ENCODE measurements at places on chromosomes 5 and 9.

GRCh38 chr9:125255781-125256391 is 5.7 kb upstream of the GAPVD1 start:
- DNase-seq, result no peak

DNA sequence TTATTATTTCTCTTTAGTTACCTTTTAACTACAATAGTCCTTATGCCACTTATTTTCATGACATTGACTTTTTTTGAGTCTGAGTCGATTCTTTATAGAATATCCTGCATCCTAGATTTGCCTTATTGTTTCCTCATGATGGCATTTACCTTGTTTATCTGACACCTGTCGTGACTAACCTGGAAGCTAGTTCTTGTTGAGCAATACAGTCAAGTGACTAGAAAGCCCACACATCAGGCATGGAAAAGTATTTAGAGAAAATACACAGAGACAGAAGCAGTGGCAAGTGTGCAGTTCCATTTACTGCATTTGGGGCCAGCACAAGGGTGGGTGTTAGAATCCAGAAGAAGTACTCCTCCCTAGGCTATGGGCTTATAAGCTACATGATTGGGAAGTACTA is 97.8 kb downstream of the ERMP1 start:
- no peak for DNase-seq

DNA sequence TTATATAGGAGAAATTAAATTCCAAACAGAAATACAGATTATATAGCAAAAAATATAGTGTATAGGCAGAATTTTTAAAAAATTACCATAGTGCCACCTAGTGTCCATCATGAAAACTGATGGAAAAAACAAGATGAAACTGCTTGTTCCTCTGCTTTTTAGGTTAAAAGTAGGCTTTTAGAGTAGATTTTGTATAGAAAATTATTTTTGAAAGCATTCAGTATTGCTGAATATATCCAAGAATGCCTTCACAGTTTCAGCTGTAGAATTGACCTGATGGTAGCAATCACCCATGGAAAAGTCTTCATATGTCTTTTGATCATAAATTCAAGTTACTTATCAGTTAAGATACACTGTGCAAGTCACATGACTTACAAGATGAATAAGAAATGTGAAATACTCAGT is 19.7 kb downstream of the RIOK2 start:
- DNase-seq, result peak; percentile 16

GRCh38 chr5:87101321-87101720 is 166.4 kb upstream of the RASA1 start:
- DNase-seq, result no peak

GRCh38 chr9:788777-789176 is 52.7 kb upstream of the DMRT1 start:
- DNase-seq, result no peak

DNA sequence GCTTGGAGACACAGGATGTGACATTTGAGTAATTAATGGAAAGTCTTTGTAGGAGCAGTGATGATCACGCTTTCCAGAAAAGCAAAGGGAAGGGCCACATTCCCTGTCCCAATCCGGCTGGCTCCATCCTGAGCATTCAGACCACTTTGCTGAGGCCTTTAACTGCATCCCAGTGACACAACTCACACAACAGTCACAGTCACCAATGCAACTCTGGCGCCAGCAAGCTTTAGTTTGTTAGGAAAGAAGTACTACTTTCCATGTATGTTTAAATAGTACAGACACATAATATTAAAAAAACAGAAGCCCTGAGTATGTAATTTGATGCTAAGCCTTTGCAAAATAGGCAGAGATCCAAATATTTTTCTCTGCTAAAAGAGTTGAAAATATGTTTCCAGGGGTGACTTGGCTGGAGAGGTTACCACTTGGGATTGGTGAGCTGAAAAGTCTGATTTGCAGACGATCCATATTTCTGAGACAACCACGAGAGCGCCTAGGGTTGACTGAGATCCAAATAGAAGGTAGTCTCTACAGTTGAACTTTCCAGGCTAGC is 31.7 kb upstream of the GAS1 start:
- DNase-seq, result no peak

DNA sequence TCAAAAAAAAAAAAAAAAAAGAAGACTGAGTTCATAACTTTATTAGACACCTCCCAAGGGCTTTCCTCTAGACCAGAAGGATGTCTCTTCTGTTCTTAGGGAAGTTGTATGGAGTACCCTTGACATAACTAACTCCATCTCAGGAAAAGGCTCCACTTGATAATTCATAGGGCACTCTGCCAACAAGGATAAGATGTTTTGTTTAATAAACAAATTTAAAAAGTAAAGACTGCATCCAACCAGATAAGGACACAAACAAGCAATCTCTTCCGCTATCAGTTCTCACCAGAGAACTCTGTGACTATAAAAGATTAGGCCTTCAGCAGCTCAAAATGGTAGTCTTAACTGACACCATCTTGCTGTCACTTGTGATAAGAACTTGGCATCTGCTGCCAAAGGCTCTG is 65.8 kb downstream of the SFXN1 start:
- DNase-seq, result no peak
